ENCODE measurements at places on chromosomes 11 and 22.

- no peak for DNase-seq
Measured at GRCh38 chr11:93906486-93906885, 56.1 kb upstream of the VSTM5 start.

DNA sequence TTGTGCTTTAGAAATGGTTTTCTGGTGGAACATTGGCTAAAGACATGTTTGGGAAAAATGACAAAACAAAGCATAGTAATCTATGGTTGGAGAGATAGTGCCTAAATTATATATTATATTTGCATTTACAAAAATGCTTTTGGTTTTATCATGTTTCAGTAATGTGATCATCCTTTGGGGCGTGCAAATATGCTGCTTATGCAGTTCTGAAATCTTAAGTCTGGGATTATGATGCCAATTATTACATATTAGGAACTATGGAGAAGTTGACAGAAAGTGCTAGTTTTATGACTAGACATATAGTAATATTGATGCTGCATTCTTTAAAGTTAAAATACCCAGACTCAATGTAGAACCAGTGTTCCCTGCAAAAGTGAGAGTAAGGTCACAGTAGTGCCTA is 655.0 kb downstream of the METTL15 start:
- DNase-seq, result no peak

DNA sequence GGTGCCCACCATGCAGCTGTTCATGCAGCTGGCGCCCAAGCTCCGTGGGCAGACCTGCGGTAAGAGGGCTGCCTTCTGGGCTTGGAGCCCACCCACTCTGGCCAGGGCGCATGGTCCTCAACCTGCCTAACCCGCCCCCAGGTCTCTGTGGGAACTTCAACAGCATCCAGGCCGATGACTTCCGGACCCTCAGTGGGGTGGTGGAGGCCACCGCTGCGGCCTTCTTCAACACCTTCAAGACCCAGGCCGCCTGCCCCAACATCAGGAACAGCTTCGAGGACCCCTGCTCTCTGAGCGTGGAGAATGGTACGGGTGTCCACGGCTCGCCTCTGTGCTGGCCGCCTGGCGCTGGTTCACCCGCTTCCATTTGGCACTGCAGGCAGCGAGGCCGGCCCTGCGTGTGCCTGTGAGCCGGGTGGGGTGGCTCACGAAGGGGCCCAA is 11.0 kb downstream of the MUC5AC start:
- no peak for DNase-seq

DNA sequence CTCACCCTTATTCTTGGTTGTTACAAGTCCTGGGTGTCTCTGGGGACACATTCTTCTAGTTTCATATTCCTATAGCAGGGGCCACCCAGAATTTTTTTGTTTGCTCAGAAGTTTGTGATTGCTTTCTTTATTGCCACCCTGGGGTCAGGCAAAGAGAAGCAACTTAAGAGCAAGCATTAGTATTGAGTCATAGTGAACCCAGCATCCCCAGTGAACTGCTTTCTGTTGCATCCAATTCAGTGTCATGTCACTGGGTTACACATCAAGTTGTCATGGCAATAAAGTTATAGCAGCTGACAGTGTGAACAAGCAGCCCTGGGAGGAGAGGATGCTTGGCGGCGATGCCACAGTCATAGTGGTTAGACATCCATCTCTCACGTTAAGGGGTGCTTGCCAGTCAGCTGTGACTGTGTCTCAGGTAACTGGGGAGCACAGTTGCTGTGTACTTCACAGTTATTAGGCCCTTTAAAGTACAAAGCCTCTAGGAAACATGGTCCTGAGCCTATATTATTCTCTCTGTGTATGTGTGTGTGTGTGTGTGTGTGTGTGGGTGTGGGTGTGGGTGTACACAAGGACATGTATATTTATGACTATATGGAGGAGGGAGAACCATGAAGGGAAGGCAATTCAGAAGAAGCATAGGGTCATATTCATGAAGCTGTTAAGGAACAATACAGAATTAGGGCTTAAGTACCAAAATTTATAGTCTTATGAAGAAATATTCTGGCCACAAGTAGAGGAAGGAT is 52.5 kb downstream of the TRIM44 start:
- DNase-seq, result no peak

DNA sequence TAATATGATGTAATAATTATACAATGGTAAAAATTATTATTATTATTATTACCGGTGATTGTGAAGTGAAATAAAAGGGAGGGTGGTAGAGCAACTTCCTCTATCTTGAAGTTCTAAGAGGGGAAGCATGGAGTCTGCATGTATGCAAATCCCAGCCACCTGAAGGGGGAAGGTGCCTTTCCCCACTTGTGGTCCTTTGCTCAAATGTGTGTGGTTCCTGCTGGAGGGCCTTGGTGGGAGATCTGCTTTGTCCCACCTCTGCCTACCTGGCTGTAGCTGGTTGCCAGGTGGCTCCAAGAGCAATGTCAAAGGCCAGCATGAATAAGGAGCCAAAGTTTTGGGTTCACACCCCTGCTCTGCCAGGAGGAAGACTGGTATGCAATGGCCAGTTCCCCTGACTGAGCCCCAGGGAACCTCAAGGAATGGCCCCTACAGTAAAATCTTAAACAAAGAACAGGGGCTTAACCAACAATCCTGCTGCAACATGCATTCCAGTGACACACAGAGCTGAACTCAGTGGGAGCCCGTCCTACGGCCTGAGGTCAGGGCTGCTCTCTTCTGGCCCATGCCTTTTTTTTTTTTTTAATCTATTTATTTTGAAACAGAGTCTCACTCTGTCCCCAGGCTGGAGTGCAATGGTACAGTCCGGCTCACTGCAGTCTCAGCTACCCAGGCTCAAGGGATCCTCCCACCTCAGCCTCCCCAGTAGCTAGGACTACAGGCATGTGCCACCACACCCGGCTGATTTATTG is 8.5 kb downstream of the TMEM132A start:
- DNase-seq, result no peak

- DNase-seq, result no peak
Measured at GRCh38 chr11:77193911-77194830, 66.1 kb downstream of the MYO7A start.

GRCh38 chr22:20117633-20118299 is 740 bp upstream of the TRMT2A start:
- no peak for DNase-seq

GRCh38 chr11:773425-773824 is 3.9 kb downstream of the GATD1 start:
- no peak for DNase-seq

DNA sequence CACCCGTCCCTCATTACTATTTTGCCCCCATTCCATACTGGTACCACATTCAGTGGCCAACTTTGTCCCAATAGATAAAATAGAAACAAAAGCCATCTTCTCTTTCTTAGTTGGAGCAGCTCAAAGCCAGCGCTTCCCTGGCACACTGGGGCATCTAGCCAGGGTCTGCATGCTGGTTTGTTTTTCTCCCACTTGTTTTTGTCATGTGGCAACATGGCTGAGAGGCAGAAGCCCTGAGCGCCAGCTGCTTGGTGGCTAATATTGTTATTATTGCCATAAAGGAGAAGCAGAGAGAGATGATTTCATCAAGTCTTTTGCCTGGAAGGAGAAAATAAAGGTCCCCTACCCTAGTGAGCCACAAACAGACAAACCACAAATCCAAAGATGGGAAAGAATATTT is 48.4 kb upstream of the CRTAM start:
- DNase-seq, result peak; percentile 78

DNA sequence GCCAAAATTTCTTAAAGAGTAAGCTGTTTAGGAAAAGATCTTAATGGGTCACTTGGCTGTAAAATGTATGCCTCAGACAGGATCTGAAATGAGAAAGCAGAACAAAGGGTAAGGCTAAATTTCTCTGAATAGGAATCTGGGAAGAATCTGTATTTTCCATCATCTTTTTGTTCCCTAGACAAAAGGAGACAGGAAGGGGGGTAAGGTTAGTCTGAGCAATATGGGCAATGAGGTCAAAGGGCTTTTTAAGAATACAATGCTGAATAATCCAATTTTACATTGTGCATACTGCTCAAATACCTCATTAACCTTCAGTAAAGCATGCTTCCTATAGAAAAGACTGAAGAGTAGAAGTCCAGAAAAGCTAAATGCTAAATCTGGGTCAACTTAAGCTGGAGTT is 34.6 kb downstream of the CLDN25 start:
- no peak for DNase-seq

DNA sequence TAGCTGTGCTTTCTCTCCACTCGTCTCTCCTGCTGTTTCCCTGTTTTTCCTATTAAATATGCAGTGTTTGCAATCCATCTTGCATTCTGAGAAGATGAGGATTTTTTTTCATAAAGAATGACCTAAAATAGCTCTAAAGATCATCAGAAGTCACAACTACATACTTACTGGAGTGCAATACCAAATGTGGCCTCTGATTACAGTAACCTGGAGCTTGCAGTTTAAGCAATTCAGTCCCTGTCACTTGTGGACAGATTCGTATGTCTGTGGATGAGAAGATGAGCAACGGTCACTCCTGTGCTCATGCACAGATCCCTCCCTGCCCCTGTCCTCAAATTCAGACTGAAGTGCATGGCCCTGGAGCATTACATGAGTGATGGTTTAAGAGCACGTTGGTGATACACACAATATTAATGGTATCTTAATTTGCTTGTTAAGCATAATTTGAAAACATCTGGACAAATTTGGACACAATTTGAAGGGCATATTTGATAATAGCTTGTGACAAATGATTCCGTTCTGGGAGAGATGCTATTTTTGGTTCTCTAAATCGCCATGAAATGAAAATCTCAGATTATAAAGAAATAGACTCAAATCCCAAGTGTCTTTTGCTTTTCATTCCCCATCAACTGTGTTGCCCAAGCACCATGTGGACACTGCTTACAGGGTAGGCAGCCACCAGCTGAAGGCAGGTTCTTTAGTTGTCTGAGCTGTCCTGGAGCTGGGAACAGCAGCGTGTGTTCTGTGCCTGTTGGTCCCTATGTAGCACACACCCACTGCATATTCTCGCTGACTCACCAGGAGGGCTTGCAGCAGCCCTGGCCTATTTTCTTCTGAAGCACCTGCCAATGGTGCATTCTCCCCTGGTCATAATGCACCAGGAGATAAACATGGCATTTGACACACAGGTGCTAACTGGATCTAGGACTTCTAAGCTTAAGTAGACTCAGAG is 32.6 kb upstream of the PRAME start:
- DNase-seq, result no peak

DNA sequence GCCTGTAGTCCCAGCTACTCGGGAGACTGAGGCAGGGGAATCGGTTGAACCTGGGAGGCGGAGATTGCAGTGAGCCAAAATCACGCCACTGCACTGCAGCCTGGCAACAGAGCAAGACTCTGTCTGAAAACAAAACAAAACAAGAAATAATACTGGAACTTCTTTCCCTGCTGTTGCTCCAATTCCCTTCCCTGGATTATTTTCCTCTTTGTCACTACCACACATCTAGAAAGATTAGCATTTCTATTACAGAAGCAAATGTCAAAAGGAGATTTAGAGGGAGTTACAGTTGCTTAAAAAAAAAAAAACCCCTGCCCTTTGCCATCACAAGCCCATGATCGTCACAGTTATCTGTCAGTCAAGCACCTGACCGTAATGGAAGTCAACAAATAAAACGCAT is 17.7 kb upstream of the SCGB1D1 start:
- no peak for DNase-seq

DNA sequence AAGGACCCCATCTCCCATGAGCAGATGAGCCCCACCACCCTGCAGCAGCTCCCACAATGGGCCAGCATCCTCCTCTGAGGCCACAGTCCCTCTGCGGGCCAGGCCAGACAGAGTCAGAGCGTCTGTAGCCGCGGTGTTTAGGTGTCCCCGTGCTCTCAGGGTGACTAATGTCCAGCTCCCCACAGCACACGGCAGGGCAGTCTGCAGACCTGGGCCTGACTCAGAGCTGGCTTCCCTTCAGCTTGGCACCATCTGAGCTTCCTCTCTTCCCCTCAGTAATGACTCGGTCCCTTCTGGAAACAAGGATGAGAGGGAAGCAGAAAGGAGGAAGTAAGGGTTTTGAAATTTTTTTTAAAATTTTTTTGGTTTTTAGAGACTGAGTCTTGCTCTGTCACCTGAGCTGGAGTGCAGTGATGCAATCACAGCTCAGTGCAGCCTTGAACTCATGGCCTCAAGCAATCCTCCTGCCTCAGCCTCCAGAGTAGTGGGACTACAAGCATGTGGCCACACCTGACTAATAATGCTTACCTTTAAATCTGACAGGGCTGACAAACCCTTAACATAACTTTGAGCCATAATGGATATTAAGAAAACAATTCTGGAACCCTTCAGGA is 28.5 kb downstream of the LRRC74B start:
- DNase-seq, result peak; percentile 4

DNA sequence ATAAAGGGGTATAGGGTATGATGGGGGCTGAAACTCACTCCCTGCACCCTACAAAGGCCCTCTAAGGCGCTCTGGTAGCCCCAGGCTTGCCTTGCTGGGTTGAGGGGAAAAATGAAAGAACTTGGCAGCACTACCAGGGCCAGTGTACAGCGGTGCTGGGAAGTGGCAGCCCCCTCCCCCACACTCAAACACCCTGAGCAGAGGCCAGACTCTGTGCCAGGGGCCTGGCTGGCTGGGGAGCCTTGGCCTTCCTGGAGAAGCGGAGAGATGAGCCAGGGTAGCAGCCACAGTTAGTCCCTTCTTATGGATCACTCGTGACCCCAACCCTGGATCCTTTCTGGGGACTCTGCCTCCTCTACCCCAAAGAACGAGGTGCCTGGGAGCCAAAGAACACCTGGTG is 2.7 kb downstream of the TMEM134 start:
- DNase-seq, result no peak

- DNase-seq, result no peak
Measured at GRCh38 chr22:22618923-22619322, 25.5 kb upstream of the GGTLC2 start.

DNA sequence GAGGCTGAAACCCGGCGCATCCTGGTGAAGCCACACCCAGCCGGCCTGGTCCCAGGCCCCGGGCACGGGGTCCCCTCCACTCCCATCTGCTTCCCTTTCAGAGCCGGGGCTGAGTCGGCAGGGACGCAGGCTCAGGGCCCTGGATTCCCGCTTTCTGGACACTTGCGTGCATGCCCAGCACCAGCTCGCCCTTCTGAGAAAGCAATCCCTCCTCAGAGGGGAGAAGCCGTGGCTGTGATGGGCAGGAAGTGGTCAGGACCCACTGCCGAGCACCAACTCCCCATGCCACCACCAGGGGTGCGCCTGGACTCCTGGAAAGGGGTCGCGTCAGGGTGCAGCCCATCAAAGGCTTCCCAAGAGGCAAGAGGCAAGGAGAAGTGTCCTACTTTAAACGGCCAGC is 15.1 kb downstream of the CDKN1C start:
- no peak for DNase-seq

GRCh38 chr11:45180848-45181192 is 34.4 kb downstream of the PRDM11 start:
- no peak for DNase-seq

- no peak for DNase-seq
Measured at GRCh38 chr11:89220684-89221339, 43.1 kb downstream of the TYR start.

GRCh38 chr11:64803846-64804345 is 882 bp upstream of the MAP4K2 start:
- no peak for DNase-seq

- DNase-seq, result no peak
Measured at GRCh38 chr11:57213342-57214097, 23.5 kb downstream of the APLNR start.

Measured in cerebellar cortex (tissue), 1 donor.